ENCODE measurements at places on chromosomes 3 and 15.

DNA sequence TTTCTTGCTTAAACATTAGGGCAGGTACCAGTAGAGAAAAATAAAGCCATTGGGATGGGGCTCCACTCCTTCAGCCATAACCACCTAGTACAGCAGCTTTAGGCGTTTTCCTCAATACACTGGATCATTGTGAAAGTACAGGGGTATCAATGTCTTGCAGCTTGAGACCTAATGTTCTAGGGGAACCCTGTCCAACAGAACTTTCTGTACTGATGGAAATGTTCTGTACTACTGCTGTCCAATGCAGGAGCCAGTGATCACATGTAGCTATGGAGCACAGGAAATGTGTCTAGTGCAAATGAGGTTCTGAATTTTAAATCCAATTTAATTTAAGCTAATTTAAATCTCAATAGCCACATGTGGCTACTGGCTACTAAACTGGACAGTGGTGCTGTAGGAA is 93.9 kb downstream of the NEDD4 start:
- no peak for DNase-seq

GRCh38 chr3:45041666-45042065 is 15.6 kb downstream of the CLEC3B start:
- DNase-seq, result no peak

GRCh38 chr3:133490468-133491351 is 82.8 kb upstream of the CDV3 start:
- no peak for DNase-seq

GRCh38 chr3:10162185-10162584 is 2.5 kb upstream of the IRAK2 start:
- no peak for DNase-seq

- no peak for DNase-seq
These were observed 30.7 kb upstream of the EIF1B start for GRCh38 chr3:40278791-40279190.

- no peak for DNase-seq
These were observed 730 bp downstream of the HIGD1A start for GRCh38 chr3:42803414-42804105.

DNA sequence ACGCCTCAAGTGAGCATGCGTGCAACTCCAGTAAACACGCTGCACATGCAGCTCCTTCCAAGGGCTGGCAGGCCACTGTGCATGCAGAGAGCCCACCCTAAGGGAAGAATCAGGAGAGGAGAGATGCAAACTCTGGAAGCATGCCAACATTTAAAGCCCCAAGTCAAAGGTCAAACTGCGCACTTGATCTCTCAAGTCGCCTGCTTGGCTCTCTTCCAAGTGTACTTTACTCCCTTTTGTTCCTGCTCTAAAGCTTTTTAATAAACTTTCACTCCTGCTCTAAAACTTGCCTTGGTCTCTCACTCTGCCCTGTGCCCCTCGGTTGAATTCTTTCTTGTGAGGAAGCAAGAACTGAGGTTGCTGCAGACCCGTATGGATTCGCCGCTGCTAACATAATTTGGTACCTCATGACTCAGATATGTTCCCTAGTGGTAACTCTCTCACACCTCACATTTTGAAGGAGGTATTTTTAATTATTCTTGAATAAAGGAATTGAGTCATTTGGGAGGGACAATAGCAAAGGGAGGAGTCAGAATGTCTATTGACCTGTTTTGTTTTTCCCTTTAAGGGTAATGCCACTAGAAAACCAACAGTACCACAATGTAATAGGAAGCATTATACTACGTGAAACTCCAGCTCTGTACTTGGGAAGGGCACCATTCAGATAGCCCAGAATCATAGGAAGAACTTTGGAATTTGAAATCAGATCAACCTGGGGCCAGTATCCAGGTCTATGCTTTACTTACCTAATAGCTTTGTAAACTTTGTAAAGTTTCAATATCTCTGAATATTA is 19.6 kb upstream of the DGKG start:
- DNase-seq, result no peak

DNA sequence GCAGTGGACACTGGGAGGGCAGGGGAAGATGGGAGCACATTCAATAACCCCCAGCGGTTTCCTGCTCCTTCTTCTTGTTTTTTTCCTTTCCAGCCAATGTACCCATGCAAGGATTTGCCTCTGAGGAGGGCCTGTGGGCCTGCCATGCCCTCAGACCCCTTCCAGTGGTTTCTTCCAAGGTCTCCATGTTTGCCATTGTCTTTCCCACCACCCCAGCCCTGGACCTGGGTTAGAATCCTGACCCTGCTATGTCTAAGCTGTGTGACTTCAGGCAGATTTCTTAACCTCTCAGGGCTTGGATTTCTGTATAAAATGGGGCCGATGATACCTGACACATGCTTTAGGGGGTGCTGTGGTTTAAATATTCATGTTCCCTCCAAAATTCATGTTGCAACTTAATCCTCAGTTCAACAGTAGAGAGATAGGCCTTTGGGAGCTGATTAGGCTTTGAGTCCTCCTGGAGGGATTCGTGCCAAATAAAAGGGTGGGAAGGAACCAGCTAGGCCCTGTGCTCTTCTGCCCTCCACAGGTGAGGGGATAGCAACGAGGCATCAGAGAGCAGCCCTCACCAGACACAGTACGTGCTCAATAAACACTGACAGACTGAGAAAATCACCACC is 46.3 kb upstream of the FLNB start:
- DNase-seq, result no peak

DNA sequence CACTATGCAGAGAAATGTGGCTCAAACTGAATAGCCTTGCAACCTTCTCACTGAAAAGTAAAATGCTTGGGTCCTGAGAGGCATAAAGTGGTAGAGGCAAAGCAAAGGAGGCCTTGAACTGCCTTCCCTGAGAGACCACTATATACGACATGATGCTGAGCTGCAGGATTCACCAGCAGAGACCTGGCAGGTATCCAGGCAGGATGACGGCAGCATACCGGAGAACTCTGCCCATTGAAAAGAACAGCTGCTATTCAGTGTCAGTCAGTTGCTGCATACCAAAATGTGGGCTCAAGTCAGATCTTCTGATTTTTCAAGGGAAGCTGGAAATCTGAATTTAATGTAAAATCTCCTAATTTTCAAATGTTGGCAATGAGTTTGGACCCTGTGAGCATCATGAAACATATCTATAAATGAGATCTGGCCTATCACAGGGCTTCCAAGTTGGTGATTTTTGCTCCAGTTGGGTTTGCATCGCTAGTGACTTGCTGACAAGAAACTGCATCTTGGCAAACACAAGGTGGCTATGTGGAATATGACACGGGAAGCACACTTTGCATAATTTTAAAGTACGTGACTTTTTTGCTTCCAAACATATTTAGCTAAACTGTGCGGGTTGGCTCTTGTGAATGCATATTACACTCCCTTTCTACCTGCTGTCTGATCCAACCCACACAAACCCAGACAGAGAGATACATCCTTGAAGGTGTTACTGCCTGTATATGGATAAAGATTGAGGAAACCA is 529.0 kb downstream of the AGBL1 start:
- DNase-seq, result peak; percentile 6

DNA sequence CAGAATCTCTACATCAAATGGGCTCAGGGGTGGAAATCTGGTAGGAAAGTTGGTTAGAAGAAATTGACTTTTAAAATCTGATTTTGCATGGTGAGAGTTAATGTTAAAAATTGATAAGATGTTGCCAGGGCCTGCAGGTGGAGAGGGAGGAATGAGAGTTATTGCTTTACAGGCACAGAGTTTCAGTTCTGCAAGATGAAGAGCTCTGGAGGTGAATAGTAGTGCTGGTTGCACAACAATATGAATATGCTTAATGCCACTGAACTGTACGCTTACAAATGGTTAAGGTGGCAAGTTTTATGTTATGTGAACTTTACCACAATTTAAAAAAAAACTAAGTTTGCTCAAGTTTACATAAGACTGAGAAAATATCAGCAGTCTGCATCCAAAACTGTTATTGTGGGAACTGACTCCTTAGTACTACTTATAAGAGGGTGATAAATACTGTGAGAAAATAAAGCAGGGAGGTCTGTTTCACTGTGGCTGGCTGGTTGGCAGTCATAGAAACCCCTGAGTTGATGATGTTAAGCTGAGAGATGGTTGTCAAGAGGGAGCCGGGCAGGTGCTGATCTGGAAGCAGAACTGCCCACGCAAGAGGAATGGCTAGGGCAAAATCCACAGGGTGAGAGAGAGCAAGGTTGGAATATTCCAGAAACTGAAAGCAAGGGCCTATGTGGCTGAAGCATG is 144.9 kb downstream of the EDEM1 start:
- DNase-seq, result no peak

DNA sequence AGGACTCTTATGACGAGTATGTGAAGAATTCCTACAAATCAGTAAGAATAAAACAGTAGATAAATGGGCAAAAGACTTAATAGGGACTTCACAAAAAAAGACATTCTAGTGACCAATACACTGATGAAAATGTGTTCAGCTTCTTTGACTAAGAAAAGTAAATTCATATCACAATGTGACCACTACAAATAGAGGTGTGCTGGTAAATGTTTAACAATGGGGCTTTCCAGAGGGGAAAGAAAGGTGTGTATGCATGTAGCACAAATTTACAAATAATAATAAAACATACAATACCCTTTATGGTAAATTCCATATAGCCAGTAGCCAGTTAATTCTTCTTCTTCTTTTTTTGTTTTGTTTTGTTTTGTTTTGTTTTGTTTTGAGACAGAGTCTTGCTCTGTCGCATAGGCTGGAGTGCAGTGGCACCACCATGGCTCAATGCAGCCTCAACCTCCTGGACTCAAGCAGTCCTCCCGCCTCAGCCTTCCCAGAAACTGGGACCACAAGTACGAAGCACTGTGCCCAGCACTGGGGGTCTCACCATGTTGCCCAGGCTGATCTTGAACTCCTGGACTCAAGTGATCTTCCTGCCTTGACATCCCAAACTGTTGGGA is 17.5 kb upstream of the NMD3 start:
- no peak for DNase-seq

DNA sequence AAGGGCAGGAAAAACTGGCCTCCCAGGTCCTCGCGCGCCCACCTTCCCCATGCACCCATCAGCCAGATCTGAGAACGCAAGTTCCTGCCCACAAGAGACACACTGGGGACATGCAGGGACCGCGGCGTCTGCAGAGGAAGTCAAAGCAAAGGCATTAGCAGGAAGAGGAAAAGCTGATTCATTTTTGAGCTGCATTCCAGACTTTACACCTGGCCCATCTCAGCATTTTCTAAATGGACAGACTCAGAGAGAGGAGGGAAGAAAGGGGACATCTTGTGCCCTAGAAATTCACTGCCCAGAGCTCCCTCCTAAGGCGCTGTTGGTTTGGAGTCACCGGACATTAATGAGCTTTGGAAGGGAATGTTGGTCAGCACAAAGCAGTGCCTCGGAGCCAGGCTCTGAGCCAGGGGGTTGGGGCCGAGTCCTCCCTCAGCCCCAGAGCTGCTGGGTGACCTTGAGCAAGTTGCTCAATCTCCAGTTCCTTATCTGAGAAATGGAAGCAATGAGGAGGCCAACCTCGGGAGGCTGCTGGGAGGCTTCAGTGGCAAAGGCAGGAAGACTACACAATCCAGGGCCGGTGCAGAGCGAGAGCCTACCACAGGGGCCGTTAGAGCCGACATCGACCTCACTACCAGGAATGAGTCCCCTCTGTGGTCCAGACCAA is 150.5 kb upstream of the IQSEC1 start:
- DNase-seq, result no peak

GRCh38 chr3:34782871-34783270 is 856.5 kb upstream of the ARPP21 start:
- no peak for DNase-seq

- DNase-seq, result no peak
These were observed 29.1 kb upstream of the PDZRN3 start for GRCh38 chr3:73653877-73654276.

DNA sequence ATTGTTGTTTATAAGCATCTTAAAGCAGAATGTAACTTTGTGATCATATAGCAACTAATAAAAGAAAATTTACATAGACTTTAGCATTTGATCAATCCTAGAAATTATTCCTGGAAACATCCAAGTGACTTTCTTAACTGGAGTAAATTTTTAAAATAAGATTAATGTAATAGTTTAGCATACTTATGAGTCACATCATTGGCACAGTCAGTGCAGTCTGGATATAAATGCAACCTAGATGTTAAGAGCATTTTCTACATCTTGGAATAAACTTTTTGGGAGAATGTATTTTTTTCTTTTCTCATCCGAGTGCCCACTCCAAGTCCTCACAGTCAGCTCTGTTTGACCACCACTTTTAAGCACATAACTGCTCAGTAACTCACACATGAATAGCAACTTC is 324.6 kb upstream of the PLSCR5 start:
- DNase-seq, result no peak

- DNase-seq, result no peak
These were observed 328.5 kb downstream of the NAALADL2 start for GRCh38 chr3:175187586-175187985.

GRCh38 chr3:116563351-116563750 is 118.1 kb upstream of the LSAMP start:
- no peak for DNase-seq

DNA sequence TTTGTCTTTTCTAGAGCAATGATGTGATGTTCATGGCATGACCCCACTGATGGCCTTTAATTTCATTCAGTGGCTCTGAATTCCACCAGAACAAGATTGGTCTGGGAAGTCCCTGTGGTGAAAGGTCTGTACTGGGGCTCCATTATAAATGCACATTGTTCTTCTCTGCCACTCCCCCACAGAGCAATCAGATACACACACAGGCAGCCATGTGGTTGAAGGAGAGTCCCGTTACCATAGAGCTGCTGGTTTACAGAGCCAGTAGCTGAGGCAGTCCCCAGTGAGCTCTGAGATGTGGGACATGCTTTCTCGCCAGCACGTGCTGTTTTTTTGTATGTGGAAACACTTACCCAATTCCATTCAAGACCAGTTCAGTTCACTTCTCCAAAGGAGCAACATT is 172.7 kb upstream of the TRIM42 start:
- DNase-seq, result no peak

- no peak for DNase-seq
These were observed 10.7 kb downstream of the CHST14 start for GRCh38 chr15:40481341-40482074.

DNA sequence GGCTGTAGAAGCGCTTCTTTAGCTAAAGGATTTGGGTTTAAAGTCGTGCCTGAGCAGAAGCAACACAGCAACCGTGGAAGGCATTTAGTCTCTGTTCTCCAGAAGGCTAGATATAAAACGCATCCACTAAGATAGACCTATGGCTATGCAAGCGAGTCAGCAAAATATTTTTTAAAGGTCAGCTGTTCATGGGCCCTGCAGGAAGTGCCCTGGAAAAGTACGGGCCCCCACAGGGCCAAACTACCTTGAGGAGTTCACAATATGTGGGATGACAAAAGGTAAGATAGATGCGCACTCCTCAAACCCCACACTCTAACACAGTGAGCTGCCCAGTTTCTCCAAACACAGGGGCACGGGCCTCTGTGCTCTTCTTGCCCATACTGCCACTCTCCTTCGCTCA is 261.6 kb downstream of the VPS13C start:
- DNase-seq, result no peak
